ENCODE measurements at places on chromosomes 5 and 9.

- no peak for DNase-seq
Observed at GRCh38 chr5:149749481-149750365, 19.6 kb downstream of the PPARGC1B start.

DNA sequence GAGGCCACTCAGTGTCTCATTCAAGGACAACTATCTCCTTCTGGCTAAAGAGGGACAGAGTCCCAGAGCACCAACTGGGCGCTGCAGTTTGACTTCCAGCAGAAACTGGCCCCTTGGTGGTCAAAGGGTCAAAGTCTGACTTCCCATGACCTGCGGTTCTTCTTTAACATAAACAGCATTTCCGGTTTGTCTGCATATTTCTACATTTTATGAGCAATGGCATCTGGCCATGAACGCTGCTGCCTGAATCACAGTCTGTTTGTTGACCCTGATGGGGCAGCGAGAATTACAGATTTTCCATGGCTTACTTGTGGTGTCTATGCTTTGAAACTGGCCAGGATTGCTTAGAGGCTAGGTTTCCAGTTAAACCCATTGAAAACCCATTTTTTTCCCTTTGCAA lies 1.3 kb downstream of the TNFSF15 start:
- no peak for DNase-seq

DNA sequence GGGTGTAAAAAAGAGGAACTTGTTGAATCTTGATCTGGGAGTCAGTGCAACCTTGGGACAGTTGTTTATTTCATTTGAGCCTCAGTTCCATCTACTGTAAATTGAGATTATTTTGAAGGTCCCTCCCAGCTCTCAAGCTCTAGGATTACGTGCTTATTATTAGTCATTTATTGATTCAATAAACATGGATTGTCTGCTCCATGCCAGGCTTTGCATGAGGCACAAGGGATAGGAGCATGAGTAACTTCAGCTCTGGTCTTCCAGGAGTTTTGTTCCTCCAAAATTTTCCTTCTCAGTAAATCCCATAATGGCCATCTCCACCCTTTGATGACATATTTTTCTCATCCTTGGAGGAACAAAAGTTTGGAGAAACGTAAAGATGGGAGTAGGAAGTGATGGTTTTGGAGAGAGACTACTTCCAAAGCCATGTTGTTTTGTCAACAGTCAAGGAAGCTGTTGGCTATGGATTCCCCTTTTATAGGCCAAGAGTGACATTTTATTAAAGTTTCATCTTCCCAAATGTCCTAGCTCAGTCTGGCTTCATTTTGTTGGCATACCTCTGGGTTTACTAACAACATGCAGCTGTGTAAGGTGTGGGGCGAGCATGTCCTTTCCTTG lies 244.6 kb downstream of the DMRT2 start:
- no peak for DNase-seq

GRCh38 chr9:14981291-14981950 lies 71.2 kb upstream of the FREM1 start:
- DNase-seq = no peak

- DNase-seq = no peak
Observed at GRCh38 chr5:144467792-144468191, 297.1 kb downstream of the KCTD16 start.

- no peak for DNase-seq
Observed at GRCh38 chr9:6845880-6846279, 88.1 kb downstream of the KDM4C start.

DNA sequence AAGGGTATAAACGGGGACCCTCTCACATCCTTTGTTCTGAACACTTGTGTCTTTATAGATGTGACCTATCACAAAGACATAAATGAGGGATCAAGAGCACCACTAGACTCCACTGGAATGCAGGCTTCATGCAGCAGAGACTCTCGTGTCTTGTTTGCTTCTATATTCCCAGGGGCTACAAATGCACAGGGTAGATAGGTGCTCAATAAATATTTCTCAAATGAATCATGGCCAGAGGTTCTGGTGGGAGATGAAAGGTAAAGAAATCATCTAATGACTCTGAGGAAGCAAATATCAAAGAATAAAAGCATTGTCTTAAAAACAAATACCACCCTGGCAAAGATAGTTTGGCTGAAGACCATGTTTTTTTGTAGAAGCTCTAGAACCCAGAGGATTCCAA lies 6.6 kb downstream of the SLC36A3 start:
- DNase-seq = no peak

GRCh38 chr5:168765551-168766425 lies 186.6 kb upstream of the PANK3 start:
- no peak for DNase-seq

GRCh38 chr5:12883395-12883794 lies 979.1 kb upstream of the CTNND2 start:
- no peak for DNase-seq

DNA sequence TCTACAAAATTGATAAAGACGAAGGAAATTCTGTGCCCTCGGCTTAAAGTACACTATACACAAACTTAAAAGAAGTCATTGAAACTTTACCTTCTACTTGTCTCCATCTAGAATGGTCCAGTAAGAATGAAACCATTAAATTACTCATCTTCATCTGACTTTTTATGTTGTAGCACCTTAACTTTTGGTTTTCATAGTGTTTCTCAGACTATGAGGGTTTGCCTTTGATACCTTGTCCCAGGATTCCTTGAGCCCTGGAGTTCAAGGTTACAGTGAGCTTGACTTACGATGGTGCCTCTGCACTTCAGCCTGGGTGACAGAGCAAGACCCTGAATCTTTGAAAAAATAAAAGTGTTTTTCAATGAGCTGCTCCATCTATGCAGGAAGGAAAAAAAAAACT lies 132.2 kb downstream of the CDC42SE2 start:
- DNase-seq = no peak

- DNase-seq = no peak
Observed at GRCh38 chr5:71658916-71659662, 60.0 kb upstream of the CARTPT start.

DNA sequence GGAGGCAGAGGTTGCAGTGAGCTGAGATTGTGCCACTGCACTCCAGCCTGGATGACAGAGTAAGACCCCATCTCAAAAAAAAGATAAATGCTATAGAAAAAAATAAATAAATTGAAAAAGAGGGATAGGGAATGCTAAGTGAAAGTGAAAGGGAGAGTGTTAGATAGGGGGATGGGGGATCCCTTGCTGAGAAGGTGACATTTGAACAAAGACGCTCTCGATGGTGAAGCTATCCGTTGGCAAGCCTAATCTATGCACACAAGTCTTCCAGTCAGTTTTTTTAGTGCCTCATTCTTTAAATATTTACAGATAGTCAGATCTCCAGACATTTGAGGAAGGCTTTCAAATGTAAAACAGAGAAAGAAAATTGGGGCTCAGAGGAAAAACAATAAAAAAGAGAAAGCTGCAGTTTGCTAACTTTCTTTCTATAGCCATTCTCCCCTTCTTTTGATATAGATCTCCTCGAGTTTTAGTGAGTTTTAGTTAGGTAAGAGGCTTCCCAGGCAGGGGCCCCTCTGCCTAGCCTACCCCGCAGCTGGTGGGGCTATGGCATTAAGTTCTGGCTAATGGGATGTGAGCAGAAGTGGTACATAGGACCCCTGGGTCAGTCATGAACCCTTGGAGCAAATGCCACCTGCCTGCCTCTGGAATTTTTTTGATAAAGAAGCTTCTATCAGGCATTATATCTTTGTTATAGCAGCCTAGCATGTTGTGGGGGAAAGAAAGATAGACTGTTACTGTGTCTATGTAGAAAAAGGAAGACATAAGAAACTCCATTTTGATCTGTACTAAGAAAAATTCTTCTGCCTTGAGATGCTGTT lies 12.0 kb downstream of the GLRX start:
- no peak for DNase-seq

DNA sequence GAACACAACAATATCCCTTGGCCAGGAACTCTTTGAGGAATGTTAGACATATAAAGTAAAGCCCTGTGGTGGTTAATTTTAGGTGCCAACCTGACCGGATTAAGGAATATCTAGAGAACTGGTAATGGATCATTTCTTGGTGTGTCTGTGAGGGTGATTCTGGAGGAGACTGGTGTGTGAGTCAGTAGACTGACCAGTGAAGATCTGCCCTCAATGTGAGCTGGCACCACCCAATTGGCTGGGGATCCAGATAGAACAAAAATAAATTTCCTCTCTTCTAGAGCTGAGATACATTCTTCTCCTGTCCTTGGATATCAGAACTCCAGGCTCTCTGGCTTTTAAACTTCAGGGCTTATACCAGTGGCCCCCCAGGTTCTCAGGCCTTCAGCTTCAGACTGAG lies 56.2 kb upstream of the TNPO1 start:
- DNase-seq = no peak

DNA sequence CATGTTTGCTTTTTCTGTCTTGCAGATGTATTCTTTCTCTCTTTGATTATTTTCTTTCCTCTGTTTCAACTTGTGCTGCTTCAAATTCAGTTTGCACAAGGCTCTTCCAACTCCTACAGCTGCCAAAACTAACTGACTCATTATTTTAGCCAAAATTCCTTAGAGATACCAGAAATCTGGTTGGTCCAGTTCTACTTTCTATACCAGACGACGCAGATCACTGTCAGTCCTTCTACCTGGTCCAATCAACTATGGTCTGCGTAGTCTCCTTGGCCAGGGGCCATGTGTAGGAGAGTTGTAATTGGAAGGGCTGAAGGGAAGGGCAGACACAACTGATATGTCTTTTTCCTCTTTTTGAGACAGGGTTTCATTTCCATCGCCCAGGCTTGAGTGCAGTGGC lies 51.9 kb upstream of the JAK2 start:
- DNase-seq = no peak

GRCh38 chr5:149274939-149275338 lies 3.3 kb downstream of the AFAP1L1 start:
- DNase-seq = no peak

- no peak for DNase-seq
Observed at GRCh38 chr9:34796924-34797323, 87.0 kb upstream of the CCL21 start.

DNA sequence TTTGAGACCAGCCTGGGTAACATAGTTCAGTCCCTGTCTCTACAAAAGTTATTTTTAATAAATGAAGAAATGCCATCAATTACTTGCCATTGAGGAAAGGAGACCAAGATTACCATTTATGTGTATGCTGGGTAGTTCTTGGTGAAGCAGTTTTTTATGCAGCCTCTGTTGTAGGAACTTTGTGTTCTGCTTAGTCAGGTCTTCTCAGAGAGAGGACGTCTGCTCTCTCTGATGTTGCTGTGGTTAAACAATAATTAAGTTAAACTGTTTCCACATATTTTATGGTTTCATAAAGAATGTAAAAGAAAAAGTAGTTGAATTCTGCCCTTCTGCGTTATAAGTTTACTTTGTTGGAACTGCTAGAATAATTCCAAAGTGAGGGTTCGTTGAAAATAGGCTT lies 210.5 kb downstream of the KDM4C start:
- no peak for DNase-seq

- DNase-seq = no peak
Observed at GRCh38 chr5:132050136-132050535, 10.3 kb upstream of the IL3 start.

- no peak for DNase-seq
Observed at GRCh38 chr5:1882337-1883119, at the start of gene IRX4. Gene IRX4, minus strand, starts transcription at chr5:1882925. Its CDS starts 278 bp downstream, at chr5:1882647.

DNA sequence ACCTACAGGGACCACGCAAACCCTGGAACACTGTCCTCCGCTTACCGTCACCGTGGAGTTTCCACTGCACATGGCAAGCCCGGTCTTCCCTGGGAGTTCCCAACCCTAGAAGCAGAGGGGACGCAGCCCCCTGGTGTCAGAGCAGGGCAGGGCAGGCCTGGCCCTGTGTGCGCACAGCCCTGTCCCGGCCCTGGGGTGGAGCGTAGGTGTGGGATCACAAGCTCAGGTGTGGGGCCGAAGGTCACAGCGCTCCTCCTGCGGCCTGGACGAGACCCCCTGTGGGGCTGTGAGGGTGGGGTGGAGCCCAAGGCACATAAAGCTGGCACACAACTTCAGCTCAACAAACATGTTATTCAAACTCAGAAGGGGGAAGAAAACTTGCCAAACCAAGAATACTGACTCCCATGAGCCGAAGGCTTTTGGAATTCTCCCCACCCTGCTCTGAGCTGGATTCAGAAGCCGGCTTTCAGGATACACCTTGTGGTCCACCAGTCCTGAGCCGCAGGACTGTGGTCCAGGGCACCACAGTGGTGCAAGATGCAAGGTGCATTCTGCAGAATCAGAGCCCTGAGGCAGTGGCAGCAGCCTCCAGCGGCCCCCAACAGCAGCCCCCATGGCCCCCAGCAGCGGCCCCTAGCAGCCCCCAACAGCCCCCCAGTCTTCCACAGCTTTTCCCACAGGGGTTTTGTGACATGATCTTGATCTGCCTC lies 11.8 kb upstream of the EXOC3 start:
- DNase-seq = no peak

GRCh38 chr5:151577566-151577965 lies 13.6 kb downstream of the FAT2 start:
- DNase-seq = no peak

DNA sequence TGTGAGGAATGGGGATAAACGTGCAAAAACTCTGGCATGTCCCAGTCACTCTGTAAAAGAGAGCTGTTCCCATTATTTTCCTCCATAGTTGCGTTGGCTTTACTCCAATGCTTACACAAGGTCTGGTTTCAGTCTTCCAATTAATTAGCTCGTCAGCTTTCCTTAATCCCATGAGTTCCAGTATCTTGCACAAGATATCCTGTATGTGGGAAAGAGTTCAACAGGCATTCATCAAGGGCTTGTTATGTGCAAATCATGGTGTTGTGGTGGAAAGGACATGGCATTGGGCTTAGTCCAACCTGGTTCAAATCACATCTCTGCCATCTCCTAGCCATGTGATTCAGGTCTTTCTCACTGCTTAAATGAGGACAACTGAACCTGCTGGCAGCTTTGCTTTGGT lies 77.5 kb upstream of the PANK3 start:
- no peak for DNase-seq

DNA sequence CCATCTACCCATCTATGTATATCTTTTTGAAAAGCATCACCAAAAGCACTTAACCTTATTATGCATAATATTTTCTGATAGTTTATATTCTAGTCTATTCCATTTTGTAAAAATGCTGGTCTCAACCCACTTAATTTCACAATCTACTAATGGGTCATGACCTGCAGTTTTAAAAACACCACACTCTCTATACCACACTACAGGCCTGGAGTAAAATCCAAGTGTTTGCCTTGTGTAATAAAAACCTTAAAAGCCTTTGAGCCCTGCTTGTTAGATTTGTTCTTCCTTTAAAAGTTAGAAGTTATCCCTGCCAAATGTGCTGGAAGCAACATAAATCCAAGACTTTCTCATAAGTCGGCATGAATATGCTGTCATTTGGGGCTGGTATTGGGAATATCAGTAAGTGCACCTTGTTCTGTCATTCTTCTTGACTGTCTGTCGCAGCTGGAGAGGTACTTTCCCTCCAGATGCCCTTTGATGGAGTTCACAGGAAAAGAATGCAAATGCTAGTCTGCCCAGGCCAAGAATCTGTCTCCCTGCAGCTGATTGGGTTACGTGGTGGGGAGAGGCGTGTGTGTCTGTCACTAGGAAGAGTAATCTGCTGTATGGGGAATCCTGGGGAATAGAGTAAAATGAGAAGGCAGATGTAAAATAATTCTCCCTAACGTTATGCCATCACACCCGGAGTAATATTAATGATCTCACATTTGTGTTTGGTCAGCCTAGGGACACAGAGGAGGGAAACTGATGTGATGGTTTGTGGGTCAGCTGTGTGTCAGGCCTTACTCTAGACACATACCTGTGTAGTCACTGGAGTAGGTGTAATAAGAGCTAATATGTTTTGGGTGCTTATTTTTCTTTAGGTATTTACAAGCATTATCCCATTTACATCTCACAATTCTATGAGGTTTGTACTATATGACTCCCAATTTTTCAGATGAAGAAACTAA lies 79.4 kb downstream of the ZNF366 start:
- no peak for DNase-seq
